ENCODE measurements at places on chromosomes 2 and 18.

DNA sequence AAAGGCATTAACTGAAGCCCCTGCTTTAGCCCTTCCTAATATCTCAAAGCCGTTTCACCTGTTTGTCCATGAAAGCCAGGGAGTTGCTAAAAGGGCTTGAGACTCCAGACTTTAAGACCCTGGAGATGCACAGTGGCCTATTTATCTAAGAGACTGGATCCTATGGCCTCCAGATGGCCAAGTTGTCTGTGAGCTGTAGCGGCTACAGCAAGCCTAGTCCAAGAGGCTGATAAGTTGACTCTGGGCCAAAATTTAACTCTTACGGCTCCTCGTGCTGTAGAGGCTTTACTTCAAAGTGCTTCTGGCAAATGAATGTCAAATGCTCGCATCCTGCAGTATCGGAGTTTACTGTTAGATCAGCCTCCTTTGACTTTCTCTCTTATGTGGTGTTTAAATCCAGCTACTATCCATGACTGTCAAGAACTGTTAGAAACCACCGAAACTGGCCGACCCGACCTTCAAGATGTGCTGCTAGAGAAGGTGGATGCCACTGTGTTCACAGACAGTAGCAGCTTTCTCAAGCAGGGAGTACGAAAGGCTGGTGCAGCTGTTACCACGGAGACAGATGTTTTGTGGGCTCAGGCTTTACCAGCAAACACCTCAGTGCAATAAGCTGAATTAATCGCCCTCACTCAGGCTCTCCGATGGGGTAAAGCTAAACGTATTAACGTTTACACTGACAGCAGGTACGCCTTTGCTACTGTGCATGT, 336.7 kb upstream of the CNTNAP5 start:
- no peak for DNase-seq

DNA sequence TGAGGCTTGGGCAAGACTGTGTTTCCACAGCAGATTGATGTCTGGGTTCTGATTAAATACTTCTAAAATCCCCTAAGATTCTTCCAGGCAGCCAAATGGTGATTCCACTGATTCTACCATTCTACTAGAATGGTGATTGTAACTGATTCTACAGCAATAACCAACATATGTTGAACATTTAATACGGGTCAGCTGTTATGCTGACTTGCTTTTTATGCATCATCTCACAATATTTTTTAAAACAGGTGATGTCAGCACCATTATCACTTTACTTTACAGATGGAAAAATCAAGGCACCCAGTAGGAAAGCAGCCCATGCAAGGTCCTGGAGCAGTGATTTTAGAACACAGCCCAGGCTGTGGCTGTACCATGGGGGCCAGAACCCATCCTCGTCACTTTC, 37.5 kb downstream of the TIMM21 start:
- no peak for DNase-seq

DNA sequence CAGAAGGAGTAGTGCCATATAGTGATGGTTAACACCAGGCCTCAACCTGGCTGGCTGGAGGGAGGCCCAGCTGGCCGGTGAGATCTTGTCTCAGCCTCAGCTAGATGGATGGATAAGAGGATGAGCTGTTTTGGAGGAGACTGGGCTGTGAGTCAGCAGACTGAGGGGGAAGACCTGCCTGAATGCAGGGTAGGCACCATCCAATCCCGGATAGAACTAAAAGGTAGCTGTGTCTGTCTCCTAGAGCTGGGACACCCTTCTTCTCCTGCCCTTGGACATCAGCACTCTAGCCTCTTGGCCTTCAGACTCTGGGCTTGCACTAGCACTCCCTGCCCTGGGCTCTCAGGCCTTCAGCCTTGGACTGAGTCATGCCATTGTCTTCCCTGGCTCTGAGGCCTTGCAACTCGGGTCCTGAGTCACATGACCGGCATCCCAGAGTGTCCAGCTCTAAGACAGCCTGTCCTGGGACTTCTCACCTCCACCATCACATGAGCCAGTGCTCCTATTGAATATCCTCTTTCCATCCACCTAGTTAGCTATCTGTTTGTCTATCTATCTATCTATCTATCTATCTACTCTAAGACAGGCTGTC, 131.3 kb downstream of the TPO start:
- DNase-seq = no peak

DNA sequence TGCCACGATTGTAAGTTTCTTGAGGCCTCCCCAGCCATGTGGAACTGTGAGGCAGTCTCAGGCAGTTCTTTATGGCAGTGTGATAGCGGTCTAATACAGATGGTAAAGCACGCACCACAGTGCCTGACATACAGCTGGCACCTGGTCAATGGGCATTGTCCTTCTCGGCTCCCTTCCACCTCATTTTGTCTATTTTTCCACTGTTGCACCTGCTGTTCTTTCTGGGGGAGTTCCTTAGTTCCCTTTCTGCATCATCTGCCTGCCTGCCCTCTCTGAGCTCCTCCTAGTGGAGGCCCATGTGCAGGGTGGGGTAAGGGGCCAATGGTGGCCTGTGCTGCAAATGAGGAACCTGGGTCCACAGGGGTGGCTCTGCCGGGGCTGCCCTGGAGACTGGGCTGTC, 157.6 kb downstream of the LPIN1 start:
- no peak for DNase-seq

DNA sequence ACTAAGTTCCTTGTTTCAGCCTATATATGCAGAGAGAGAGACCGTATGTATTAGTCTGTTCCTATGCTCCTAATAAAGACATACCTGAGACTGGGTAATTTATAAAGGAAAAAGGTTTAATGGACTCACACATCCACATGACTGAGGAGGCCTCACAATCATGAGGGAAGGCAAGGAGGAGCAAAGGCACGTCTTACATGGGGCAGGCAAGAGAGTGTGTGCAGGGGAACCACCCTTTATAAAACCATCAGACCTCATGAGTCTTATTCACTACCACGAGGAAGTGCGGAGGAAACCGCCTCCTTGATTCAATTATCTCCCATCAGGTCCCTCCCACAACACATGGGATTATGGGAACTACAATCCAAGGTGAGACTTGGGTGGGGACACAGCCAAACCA, 73.8 kb downstream of the TMEM18 start:
- no peak for DNase-seq

DNA sequence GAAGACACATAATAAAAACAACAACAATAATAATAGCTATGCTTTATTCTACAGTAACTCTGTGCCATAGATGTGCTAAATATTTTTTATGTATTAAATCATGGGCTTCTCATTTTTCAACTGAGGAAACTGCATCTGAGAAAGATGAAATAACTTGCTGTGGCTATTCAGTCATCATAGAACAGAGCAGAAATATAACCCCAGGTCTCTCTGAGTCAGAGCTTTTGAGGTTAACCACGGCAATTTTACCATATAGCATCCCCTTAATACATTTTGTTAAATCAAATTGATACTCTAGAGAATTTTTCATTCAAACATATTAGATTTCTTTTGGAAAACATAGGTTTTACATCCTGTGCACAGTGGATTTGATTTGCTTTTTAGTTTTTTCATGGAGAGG, 586.6 kb upstream of the KLHL29 start:
- DNase-seq = no peak

DNA sequence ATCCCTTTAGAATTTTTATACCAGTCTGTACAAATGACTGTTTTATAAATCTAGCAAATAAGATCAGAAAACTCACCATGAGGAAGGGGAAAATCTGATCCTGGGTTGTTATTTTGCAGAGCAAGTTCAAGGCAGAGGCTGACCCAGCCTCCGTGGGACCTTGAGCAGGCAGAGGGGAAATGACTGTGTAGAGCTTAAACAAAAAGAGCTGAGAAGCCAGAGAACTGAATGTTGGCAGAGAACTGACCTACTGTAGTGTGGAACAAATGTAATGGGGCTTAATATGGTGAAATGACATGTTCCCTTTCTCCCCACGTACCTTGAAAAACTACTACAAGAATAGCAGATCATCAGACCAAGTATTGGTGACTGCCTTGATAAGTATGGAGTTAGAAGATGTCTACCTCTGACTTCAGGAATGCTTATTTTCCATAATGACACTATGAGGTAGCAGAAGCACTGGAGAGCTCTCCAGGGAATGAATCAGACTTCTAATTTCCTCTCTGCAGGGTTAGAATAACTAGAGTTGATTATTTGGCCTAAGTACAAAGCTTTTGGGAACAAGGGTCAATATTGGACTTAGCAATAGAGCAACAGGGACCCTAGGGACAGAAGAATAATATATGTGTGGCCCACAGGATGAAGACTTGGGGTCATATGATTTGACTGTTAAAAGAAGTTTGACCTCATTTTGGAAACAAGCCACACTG, 304.4 kb downstream of the CCDC178 start:
- no peak for DNase-seq

DNA sequence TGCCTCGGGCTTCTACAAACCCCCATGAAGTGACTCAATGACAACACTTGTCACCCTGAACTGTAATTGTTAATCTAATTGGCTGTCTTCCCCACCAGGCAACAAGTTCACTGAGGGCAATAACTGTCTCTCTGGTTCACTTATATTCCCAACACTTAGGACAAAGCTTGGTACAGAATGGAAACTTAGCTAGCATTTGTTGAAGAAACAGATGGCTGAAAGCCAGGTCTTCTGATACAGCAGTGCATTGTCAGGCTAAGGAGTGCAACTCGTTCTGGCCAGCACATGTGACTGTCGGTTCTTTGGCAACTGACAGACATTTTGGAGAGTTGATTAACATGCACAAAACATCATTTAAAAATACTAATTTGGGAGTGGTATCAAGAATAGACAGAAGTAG, 14.6 kb upstream of the DNAJC27 start:
- DNase-seq = no peak

GRCh38 chr2:95347681-95348608, 50.8 kb downstream of the KCNIP3 start:
- DNase-seq = no peak

GRCh38 chr2:10841547-10842219, 29.1 kb upstream of the PDIA6 start:
- DNase-seq = no peak

GRCh38 chr2:43258547-43259156, 32.2 kb upstream of the ZFP36L2 start:
- no peak for DNase-seq

DNA sequence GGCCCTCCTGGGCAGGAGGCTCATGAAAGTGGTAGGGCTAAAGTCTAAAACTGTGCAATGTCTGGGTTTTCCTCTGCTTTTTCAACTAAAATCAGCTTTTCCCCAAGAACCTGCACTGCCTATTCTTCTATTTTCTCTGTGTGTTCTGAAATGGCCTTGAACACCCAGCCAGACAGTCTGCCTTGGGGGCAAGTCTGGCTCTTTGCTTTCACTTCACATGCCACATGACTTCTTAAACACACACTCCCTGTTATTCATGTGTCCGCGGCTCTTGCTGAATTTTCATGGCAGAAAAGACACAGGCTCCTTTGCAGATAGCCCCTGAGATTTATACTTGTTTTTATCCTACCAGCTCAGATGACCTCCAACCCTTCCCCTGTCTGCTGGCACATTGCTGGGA, 10.6 kb upstream of the RPIA start:
- DNase-seq = no peak

DNA sequence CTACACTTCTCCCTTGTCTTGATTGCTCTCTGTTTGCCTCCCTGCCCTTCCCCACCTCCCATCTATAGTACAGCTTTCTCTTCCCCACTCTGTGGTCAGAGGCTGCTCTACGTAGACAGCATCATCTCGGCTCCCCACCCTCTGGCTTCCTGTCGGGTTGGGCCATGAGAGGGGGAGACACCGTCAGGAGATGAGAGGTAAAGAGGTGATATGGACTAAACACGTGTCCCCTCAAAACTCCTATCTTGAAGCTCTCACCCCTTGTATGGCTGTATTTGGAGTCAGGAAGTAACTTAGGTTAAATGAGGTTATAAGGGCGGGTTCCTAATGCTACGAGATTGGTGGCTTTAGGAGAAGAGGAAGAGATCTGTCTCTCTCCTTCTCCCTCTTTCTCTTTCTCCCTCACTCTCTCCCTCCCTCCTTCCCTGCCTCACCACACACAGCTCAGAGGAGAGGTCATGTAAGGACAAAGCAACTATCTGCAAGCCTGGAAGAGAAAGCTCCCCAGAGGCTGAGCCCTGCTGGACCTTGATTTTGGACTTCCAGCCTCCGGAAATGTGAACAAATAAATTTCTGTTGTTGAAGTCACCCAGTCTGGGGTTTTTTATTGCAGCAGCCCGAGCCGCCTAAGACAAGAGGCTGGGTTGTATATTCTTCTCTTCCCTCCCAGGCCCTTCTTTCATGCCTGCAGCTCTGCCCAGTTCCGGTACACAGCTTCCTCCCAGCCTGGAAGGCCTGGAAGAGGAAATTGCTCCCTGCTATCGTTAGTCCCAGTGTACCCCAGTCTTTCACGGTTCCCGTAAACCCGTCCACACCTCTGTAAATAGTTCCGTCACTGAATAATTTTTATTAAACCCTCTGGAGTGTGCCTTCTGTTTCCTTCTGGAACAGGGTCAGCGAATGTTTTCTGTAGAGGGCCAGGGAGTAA, 138.0 kb downstream of the AKAIN1 start:
- no peak for DNase-seq

DNA sequence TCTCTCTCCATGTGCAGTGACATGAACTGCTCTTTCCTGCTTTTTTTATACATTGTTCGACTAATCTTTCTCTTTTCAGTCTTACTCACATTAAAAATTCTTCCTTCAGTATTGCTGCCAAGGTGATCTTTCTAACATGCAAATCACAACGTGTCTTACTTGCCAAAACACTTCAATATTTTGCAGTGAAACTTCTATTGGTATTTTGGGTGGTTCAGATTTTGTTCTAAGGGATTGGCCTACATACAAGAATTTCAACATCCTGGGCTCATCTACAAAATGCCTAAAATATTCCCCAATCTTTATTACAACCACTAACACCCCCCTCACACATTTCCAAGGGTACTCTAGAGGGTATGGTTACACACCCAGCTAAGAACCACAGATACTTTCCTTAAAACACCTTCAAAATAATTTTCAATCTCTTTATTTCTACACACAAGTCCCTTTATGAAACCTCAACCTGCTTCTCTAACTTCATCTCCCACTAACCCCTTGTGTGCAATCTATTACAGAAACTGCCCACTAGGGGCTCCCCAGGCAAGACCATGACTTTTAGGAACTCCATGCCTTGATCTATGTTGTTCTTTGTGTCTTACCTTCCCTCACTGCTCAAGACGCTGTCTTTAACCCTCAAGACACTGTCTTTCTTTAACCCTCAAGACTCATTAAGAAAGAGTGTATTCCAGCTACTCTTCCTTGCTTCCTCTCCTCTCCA, 50.9 kb downstream of the COL3A1 start:
- no peak for DNase-seq

DNA sequence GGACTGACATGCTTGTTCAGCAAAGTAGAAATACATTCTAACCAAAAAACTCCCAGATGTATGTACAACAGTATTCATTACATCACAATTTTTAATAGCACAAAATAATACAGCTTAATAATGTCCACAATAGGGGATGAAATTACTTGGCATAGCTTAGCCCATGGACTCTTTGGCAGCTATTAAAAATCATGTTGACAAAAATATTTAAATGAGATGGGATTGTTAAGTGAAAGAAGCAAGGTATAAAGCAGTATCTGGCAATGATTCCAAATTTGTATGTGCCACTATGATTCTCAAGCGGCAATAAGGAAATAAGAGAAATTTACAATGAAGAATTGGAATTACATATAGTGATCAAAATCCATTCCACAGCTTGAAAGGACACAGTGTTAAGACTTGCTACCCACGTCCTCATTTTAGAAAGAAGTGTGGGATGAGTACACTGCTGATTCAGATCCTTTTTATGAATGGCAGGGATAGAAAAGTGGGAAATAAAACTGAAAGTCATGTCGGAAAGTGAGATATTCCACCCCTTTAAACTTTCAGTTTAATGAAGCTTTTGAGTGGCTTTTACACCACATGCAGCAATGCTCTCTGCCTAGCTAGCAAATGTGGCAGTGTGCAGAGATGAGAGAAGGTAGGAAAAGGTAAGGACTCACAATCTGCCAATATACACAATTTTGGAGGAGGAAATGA, 2.4 kb downstream of the GAREM1 start:
- no peak for DNase-seq

Measured in activated CD4-positive, CD25-positive, alpha-beta regulatory T cell (primary cell).